Progenitor cell of endocrine pancreas (in vitro differentiated cells): ENCODE measurements at places on chromosomes 11 and 22. TPM values are rescaled to one million over a fixed set of nuclear protein-coding genes. Genes with fewer than 3 reads are reported as not detected.

MS4A4E gene
- not detected in 2 replicates for total RNA-seq

INS gene
- total RNA-seq, result 68.7 and 75.2 TPM in 2 replicates

DNA sequence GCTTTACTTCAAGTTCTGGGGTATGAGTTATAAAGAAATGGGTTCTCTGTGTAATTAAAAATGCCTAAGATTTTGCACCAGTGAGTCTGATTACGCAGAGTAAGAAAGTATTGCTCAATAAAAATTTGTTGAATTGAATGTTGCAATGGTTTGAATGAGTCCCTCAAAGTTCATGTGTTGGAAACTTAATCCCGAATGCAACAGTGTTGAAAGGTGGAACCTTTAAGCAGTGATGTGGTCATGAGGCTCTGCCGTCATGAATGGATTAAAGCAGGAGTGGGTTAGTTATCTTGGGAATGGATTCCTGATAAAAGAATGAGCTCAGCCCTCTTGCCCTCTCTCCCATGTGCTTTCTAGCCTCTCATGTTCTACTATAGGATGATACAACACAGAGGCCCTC is 52.6 kb upstream of the SESN3 start:
- DNase-seq, result no peak

GRCh38 chr11:117950993-117951961 is 22.1 kb upstream of the TMPRSS13 start:
- DNase-seq, result no peak

GRCh38 chr11:15711311-15711710 is 596.6 kb downstream of the INSC start:
- DNase-seq, result no peak

GRCh38 chr11:134028368-134028920 is 40.4 kb upstream of the JAM3 start:
- DNase-seq, result no peak

PAMR1 gene
- total RNA-seq, result 0.38 and 0.64 TPM in 2 replicates

DNA sequence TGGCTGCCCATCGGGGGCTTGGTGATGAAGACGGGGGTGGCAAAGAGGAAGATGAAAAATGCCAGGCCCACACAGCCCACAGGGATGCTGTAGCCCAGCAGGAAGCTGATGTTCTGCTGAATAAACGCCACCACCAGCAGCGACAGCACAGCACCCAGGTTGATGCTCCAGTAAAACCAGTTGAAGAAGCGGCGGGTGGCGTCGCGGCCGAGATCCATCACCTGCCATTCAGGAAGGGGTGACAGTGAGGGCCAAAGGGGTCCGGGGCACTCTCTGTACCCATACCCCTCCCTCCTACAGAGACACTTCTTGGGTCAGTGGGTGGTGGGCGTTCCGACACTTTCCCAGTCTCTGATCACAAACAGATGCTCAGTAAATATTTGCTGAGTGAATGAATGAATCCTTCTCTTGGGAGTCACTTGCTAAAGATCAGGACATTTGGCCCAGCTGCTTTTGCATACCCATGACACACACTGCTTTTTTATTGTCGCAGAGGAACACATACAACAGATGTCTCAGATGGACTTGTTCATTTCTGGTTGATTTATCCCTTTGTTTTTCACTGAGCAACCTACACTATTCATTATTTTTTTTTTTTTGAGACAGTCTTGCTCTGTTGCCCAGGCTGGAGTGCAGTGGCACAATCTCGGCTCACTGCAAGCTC is 5.2 kb downstream of the SLC15A3 start:
- DNase-seq, result no peak

SCGB2A2 gene
- not detected in 2 replicates for total RNA-seq
